ENCODE measurements at places on chromosomes 12 and 14.
A peak's percentile ranks its signal among the peaks of the same experiment; 100 is the strongest.

GRCh38 chr12:16062611-16063010 is 151.5 kb downstream of the DERA start:
- no peak for DNase-seq

GRCh38 chr12:57243521-57244311 is 7.3 kb downstream of the STAC3 start:
- peak; percentile 79 for DNase-seq

- no peak for DNase-seq
Measured at GRCh38 chr12:32273712-32274111, 125.6 kb upstream of the FGD4 start.

DNA sequence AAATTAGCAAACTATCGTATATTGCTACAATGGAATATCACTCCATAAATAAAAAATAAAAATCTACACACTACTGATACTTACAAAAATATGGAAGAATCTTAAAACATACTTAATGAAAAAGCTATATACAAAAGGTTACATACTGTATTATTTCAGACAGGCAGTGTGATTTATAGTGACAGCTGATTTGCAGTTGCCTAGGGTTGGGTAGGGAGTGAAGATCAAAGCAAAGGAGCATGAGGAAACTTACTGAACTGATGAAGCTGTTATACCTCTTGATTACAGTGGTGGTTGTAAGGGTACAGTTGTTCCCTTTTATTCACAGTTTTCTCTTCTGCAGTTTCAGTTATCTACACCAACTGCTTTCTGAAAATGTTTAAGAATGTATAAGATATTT is 62.6 kb downstream of the FSCB start:
- no peak for DNase-seq

DNA sequence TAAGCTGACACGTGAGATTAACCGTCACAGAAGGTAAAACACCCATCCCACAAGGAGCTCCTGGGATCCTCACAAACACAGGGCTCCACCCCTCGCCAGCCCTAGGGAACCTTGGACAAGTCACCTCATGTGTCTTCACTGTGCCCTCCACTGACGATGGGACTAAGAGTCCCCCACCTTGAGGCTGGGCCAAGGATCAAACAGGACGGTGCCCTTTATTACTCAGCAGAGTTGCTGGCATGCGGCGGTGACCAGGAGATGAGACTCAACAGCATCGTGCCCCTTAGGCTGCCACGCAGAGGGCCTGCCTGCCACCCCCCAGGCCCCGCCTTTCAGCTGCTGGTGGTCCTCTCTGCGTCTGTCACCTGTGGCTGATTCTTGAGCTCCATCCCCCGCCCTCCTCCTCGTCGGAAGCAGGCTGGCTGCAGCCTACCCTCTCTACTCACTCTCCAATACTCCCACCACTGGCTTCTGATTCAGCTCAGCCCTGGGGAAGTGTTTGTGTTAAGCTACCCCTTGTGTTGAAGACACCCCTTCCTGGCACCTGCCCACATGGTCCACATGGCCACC is 105.2 kb downstream of the DICER1 start:
- no peak for DNase-seq

GRCh38 chr14:50335989-50336824 is 24.1 kb downstream of the DMAC2L start:
- no peak for DNase-seq

- no peak for DNase-seq
Measured at GRCh38 chr12:131948166-131948712, 1.5 kb upstream of the EP400 start.

DNA sequence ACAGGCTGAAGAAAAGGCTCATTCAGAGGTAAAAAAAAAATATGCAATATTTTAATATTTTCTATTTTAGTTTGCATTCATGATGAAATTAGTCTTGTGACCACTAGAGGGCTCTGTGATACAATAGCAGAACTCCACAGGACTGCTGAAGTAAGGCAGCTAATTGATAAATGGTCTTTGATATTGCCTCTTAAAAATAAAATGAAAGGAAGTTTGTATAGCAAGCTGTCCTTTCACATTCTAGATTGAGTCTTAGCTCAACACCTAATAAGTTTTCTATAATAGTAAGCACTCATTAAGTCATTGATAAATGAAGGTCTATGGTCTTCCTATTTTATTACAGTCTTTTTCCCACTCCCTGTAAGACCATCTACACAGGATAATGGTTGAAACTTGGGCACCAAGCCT is 315.7 kb downstream of the NAV3 start:
- DNase-seq = no peak

DNA sequence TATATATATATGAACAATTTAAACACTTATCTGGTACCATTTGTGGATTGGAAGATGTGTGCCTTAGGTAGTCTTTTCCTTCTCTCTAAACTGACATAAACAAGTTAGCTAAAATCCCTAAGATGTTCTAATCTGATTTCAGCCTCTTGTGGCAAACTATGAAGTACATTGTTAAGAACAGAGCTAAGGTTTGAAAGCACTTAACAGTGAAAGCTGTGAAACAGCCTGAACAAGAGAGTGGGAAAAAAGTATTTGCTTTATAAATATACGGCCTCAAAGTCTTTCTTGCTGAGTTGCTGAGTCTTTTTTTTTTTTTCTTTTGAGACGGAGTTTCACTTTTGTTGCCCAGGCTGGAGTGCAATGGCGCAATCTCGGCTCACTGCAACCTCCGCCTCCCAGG is 53.7 kb upstream of the PELI2 start:
- DNase-seq = no peak

GRCh38 chr14:101876555-101876938 is 87.8 kb upstream of the DYNC1H1 start:
- DNase-seq = peak; percentile 60

DNA sequence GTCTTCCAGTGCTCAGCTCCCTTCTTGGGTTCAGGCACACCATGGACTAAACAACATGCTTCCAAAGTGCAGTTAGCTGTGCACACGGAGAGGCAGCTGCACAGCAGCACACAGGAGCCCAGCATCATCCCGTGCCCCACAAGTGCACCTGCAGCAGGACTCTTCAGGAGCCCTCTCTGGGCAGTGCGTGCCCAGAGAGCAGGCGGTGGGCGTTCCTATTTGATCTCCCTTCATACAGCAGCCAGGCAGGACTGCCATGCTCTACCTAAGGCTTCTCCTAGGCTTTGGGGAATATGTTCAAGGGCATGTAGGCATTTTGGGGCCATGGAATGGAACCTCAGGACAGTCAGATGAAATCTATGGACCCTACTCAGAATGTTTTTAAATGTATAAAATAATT is 35.5 kb downstream of the ANO2 start:
- no peak for DNase-seq

- no peak for DNase-seq
Measured at GRCh38 chr12:132433641-132434395, 56.1 kb upstream of the FBRSL1 start.

DNA sequence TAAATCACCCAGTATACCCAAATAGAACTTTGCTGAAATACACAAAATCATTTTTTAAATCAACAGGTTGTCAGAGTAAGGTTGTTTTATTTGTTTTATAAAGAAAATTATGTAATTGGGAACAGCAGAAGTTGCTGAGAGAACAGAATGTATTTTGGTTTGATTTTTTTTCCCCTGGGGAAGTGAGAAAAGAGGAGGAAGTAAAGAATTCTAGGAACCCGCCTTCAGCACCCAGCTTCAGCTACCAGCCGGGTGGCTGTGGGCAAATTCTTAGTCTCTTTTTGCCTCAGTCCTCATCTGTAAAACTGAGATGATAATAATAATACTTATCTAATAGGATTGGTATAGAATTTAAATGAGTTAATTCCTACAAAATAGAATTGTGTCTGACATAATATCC is 119.4 kb downstream of the SRGAP1 start:
- DNase-seq = no peak

- no peak for DNase-seq
Measured at GRCh38 chr12:104357421-104357952, 53.9 kb downstream of the EID3 start.

DNA sequence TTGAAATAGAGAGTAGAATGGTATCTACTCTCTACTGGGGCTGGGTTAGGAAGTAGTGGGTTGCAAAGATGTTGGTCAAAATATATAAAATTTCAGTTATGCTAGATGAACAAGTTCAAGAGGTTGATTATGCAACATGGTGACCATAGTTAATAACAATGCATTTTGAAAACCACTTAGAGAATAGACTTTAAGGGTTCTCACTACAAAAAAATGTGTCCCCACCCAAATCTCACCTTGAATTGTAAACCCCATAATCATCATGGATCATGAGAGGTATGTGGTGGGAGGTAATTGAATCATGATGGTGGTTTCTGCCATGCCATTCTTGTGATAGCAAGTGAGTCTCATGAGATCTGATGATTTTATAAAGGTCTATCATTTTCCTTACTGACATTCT is 94.0 kb downstream of the C12orf50 start:
- no peak for DNase-seq

GRCh38 chr14:75825147-75825592 is 156.6 kb downstream of the TGFB3 start:
- no peak for DNase-seq

- DNase-seq = no peak
Measured at GRCh38 chr14:97827746-97828145, 1030.6 kb downstream of the VRK1 start.

GRCh38 chr12:22656376-22656775 is 31.4 kb downstream of the ETNK1 start:
- DNase-seq = no peak

DNA sequence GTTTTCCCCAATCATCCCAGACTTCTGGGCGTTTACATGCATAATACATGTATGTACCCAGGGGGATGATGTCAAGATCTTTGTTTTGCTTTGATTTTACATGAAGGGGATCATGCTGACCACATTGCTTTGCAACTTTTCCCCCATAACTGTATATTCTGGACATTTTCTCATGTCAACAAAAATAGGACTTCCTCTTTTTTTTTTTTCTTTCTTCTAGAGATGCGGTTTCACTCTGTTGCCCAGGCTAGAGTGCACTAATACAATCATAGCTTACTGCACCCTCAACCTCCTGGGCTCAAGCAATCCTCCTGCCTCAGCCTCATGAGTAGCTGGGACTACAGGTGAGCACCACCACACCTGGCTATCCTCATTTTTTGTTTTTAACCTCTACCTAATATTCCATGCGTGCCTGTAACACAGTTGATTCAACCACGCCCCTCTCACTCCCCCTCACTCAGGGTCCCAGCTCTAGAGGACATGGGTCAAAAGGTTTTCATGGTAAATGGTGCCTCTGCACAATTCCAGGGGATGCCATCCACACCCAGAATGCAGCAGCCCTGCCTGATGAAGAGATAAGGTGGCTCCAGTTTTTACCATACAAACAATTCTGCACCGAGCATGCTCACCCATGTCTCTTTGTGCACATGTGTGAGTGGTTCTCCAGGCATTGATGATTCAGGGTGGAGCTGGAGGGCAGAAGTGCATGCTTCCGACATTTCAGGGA is 32.0 kb upstream of the CIPC start:
- DNase-seq = no peak

DNA sequence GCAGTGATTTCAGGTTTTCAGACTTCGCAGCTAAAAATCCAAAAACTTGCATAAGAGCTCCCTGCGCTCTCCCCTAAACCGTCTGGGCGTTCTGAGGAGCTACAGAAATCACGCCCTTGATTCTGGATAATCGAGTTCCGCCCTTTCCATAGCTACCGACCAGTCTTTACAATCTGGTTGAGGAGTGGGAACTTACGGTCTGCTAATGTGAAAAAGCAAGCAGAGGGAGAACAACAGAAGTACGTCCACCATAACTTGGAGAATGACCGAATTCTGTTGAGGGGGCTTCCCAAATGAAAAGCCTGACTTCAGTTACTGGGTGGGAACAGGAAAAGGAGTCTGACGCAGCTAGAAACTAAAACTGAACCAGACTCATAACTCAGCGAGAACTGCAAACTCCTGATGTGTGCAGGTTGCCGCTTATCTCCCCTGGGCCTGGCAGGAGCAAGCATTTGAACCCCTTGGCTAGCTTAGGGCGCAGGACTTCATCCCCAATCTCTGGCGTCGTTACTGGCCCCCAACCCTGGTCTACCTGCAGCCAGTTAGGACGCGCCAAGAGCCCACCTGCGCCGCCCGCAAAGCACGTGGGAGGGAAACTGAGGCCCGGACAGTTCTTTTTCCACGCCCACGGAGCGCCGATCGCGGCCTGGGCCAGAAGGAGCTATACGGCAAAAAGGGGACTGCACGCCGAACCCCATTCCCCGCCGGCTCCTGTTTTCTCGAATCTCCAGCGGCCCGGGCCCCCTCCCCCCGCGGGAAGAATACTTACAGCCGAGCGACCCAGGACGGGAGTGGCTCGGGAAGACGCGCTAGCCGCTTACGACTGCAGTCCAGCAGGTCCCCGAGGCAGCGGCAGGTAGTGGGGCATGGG is 838 bp downstream of the LRIG3 start:
- DNase-seq = no peak

DNA sequence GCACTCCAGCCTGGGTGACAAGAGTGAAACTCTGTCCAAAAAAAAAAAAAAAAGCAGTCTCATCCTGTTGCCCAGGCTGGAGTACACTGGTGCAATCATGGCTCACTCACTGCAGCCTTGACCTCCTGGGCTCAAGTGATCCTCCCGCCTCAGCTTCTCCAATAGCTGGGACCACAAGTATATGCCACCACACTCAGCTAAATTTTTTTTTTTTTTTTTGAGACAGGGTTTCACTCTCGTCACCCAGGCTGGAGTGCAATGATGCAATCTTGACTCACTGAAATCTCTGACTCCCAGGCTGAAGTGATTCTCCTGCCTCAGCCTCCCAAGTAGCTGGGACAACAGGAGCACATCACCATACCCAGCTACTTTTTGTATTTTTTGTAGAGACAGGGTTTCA is 5.2 kb upstream of the CNPY2 start:
- DNase-seq = no peak

GRCh38 chr12:96419576-96420276 is 19.5 kb upstream of the CDK17 start:
- no peak for DNase-seq

- no peak for DNase-seq
Measured at GRCh38 chr12:45726603-45727300, 2.8 kb upstream of the ARID2 start.

- no peak for DNase-seq
Measured at GRCh38 chr14:93643127-93643526, 145.2 kb downstream of the PRIMA1 start.

- no peak for DNase-seq
Measured at GRCh38 chr12:24630446-24630845, 318.5 kb downstream of the BCAT1 start.

DNA sequence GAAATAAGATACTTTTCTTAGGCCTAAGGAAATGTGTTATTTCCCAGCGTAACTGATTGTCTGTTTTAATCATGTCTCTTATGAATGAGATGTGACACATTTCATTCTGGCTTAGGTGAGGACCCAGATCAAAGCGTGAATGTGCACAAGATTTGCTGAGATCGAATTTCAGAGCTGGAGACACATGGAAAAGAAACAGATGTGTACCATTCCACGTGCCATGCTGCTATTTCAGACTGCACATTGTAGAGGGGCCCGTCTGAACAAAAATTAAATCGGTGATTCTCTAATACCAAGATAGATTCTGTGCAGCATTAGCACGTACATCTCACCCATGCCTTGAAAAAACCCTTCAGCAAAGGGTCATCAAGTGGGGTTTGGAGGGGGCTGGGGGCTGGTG is 290.4 kb downstream of the AACS start:
- DNase-seq = no peak

- no peak for DNase-seq
Measured at GRCh38 chr14:23932639-23933038, 20.9 kb upstream of the DHRS4 start.

Measured in T-helper 2 cell treated with Interferon-gamma antibody and Interleukin-4, amounts not matched to agents 5 μg/mL and 100 μg/mL, for 36 hours (primary cell).